ENCODE measurements at places on chromosomes 1 and 21.

DNA sequence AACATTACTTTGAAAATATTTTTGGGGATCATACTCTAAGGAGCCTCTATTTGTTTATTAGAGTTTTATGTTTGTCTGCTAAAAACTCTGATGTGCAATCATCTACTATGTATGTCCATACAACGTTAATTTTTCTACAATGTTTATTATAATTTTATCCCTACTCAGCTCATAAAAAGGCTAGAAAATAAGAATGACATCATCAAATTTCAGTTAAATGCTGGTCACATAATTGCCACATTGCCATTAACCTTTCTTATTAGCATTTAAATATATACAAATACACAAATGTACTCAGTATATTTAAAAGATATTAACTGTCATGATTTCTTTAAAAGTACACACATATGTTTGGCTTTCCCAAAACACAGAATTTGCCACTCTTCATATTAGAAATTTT, 191.6 kb downstream of the BRINP3 start:
- DNase-seq, result no peak

GRCh38 chr1:160973491-160973890, 18.9 kb upstream of the ITLN2 start:
- no peak for DNase-seq

DNA sequence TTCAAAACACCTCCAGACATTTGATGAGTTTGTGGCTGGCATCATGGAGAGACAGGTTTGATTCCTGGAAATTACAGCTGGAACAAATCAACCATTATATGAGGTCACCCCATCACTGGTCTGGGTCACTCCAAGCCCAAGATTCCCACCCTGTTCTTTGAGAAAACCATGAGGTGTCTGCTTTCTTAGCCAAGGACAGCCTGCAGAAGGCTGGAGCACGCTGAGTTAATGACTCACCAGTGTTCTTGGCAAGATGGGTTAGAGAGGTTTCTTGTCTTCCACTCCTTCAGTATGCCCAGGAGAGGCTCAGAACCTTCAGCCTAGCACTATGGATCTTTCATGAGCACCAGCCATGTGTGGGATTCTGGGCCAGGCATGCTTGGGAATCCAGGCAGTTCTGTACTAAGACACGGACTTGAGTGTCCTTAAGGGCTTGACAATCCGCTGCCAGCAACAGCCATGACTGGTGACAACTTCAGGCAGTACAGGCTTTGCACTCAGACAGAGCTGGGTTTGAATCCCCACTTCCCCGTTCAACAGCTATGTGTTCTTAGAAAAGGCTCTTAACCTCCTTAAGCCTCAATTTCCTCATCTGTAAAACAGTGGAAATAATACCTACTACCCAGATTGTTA, 43.9 kb downstream of the GRHL3 start:
- no peak for DNase-seq

DNA sequence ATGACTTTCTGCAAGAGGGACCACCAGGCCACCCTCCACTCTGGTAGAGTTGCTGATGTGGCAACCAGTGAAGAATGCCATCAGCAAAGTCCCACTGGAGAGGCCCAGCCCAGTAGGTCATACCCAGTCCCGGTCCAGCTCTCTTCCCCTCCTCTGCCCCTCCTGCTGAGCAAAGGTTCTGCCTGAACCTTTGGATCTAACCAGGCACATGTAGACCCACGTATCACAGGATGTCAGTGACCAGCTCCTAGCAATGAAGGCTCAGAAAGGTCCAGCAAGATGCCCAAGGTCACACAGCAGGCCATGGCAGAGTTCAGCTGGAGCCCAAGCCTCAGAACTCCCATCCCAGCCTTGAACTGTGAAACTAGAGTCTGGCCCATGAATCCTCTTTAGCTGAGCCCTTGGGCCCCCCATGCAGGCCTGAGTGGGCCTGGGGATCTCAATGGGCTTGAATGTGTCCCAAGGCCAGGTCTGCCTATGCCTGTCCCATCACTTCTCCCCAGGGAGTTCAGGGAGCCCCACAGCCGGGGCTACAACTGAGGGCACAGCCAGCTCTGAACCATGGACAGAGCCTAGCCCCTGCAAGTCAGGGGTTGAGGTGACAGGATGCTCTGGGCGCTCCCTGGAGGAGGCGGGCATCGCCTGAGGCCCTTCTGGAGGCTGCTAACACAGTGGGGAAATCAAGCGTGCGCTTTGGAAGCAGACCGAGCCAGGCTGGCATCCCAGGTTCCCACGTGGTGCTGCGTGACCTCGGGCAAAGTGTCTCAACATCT, 21.4 kb upstream of the PADI1 start:
- DNase-seq, result no peak

DNA sequence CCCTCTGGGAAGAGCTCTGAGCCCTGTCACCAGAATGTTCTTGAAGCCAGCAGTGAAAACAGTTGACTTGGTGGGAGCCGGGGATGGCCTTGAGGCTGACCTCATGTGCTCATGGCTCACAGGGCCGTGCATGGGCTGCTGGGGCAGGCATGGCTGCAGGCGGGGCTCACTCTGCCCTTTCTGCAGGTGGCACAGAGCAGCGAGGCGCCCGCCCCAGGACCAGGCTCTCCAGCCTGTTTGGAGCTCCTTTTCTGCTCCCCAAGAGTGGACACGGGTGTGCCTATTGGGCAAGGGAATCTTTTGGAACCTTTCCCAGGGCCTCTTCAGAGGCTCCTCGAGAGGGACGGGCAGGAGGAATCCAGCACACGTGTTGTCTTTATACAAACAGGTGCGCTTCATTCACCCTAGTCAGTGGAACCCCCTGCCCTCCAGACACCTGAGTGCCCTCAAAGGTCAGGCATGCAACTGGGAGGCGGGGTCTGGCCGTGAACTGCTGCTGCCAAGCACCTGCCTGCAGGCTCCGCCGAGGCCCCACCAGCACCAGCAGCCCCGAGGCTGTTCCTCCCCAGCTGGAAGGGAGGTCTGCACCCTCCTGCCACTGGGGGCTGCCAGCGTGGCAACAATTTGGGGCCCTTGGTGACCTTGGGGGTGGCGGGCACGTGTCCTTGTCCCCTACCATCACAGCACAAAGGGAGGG, 2.6 kb upstream of the TTC34 start:
- no peak for DNase-seq

DNA sequence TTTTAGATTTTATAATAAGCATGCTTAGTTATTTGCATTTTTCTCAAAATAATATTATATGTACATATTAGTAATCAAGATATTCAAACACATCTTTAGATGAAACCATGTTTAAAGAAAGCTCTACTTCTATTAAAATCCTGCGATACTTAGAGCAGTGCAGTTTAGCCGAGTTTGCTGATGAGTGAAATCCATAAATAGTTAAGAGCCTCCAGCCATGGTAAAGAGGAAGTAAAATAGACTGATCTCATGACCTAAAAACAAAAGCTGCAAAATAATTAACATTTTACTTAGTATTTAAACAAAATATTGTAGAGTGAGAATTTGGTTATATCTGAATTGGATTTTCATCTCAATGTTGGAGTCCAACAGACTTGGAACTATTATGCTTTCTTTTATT, 147.4 kb upstream of the NRIP1 start:
- DNase-seq, result no peak

DNA sequence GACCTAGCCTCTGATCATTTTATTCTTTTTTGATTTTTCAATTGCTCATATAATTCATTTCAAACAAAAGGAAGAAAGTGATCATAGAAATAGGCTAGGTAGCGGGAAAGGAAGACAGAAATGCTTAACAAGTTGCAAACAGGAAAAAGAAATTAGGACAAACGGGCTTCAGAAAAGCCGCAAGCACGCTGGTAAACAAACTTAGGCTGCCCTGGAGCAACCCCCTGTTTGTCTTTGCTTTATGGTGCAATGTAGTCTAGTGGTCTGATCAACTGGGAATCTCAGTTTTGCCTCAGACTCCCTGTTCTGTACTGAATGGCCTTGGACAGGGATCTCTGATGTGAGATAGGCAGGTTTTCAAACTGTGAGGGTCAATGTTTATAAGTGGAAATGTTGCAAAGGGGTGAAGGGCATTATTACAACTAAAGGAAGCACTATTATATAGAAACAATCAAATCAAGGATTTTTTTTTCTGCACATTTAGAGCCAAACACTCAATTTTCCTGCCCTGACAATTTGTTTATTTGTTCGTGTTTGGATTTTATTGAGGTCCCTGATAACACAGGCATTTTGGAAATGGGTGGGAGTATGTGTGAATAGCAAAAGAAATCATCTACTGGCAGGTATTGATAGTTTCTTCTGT, 146.8 kb upstream of the NRIP1 start:
- DNase-seq, result peak; percentile 5

DNA sequence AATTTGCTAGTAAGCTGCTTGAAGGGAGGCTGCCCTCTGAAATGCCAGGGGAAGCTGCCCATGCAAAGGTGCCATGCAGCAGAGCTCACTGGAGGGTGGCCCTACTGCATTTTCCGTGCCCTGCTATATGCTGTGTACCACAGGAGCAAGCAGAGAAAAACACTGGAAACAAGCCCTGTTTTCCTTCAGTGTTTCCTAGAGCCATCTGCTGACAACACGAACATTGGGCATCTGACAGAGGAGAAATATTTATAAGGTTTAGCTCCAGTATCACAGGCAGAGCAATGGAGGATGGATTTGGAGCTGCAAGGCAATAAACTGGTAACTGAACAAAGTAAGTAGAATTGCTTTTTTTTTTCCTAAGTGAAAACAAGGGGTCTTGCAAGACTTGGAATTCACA, 198.4 kb downstream of the USP25 start:
- DNase-seq, result no peak

DNA sequence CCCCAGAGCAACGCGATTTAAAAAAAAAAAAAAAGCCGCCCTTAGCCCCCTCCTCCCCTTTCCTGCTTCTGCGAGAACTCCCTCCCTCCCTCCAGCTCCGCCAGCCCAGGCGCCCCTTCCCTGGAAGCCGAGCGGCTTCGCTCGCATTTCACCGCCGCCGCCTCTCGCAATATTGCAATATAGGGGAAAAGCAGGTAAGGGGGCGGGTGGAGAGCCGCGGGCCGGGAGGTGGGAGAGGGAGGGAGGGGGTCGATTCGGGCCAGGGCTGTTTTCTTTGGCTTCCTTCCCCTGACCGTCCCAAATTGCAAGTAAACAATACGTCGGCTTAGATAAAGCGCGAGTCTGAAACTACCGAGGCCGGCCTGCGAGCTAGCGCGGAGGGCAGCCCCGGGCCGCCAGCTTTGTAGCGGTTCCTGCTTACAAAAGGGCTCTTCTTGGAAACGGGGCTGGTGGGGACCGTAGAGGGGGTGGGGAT, 408 bp downstream of the LMO4 start:
- DNase-seq, result peak; percentile 18

DNA sequence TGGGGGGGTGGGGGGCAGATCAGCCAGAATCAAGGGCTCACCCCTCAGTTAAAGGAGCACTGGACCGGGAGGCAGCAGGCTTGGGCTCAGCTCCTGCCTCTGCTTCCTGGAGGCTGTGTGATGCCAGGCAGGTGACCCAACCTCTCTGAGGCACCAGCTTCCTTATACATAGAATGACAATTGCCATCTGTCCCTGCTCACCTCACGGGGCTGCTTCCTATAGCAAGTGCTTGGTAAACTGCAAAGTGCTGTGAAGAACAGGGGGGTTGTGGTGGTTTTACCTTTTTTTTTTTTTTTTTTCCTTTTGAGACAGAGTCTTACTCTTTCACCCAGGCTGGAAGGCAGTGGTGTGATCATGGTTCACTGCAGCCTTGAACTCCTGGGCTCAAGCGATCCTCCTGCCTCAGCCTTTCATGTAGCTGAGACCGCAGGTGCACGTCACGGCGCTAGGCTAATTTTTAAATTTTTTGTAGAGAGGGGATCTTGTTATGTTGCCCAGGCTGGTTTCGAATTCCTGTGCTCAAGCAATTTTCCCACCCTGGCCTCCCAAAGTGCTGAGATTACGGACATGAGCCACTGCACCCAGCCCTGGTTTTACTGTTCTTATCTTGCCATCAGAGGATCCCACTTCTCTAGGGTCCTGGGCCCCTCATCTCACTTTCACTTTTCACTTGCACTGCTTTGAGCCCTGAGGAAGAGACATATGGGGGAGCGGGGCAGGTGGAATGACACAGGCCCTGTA, 11.6 kb downstream of the KCNQ4 start:
- no peak for DNase-seq

GRCh38 chr1:153880962-153881361, 41.8 kb downstream of the GATAD2B start:
- DNase-seq, result peak; percentile 17

DNA sequence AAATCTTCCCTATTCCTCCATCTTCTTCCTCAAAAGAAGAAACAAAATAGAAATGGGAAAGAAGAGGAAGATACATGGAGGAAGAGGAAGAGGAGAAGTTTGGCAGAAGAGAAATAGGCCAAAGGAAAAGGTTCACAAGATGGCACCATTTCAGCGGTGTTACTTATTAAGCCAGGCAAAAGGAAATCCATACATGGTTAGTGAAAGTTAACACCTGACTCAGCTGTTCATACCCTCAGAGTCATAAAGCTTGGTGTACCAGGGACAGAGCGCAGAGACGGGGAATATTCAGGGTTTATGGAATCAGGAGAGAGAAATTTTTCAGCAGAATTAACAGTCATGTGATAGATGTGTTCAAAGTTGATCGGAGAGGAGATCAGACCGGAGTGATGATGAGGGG, 70.6 kb downstream of the COQ8A start:
- no peak for DNase-seq

- no peak for DNase-seq
Measured at GRCh38 chr1:213958346-213958745, 29.4 kb upstream of the PROX1 start.

GRCh38 chr1:149885339-149886120, 13.8 kb upstream of the BOLA1 start:
- DNase-seq, result peak; percentile 52

DNA sequence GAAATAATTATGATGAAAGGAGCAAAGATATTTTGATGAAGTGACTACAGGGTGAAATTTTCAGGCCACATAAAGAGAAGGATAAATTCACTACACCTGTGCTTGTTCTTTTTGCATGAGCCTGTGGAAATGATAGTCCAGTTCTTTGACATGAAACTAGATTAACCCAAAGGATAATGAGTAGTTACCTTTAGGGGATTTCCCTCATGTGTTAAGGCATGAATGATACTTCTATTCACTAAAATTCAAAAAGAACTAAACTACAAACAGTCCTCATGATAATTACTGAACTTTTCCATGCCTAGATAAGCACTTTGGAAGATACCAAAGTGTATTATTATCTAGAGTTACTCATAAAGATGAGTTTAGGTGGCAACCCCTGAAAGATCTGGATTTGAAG, 244.3 kb downstream of the PTPRC start:
- no peak for DNase-seq

DNA sequence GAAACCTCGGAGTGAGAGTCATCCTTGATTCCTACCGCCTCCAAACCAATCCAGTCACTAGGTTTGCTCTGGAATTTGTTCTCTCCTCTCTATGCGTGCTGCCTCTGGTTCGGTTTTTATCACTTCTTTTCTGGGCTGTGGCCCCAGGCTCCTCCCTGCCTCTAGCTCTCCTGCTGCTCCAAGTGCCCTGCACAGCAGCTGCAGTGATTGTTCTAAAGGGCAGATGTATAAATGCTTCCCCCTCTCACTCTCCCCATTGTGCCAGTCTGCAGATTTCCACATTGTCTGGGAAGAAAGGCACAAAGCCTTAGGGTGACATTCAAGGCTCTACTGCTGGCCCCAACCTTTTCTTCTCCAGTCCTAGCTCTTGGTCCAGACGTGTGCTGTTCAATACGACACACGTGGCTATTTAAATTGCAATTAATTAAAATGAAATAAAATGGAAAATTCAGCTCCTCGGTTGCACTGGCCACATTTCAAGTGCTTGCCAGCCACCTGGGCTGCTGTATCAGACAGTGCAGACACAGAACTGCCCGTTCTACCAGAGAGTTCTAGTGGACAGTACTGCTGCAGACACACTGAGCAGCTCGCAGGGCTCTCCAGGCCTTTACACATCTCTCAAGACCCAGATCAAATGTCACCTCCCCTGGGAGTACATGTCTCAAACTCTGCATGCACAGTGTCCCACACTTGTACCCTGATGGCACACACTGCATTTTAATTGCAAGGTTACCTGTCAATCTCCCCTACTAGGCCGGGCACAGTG, 12.4 kb downstream of the TRIM62 start:
- no peak for DNase-seq

Data from CD4-positive, alpha-beta T cell treated with Interleukin-6 at 100 ng/mL for 8 hours (primary cell).